ENCODE measurements at places on chromosomes 2 and 18.
A peak's percentile ranks its signal among the peaks of the same experiment; 100 is the strongest.

DNA sequence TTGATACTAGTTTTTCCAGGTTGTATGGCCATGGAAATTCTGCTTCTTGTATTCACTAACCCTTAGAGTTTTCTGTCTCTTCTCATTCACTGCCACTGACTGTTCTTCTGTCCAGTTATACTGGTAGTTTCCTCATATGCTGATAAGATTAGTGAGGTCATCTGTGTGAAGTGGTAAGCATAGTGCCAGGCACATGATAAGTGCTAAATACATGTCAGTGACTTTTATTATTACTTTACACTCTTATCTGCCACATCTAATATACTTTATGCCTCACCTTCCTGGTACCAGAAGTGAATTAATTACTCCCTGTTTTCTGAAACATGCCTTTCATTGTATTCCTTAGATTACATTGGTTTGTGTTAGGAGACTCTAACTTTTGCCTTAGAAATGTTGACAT is 91.3 kb downstream of the NBEAL1 start:
- DNase-seq, result no peak

GRCh38 chr2:234437642-234438304 is 59.1 kb downstream of the ARL4C start:
- no peak for DNase-seq

DNA sequence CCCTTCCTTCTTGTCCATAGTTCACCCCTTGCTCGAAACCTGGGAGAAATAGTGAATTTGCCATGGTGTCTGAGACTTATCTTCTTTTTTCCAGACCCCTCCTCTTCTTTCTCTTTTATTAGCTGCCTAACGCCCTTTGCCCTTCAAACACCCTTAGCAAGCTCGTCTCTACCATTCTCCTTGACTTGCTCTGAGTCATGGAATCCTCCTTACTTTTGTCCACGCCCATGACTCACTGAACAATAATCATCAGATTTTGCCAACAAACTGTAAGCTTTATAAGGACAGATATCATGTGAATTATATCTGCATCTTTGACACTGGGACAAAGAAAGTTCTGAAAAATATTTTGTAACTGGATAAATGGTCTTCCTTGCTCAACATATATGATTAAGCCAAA is 67.1 kb upstream of the CNTNAP5 start:
- DNase-seq, result no peak

GRCh38 chr2:103738606-103739005 is 976.8 kb downstream of the TMEM182 start:
- no peak for DNase-seq

- no peak for DNase-seq
Measured at GRCh38 chr2:9780368-9781130, 62.7 kb upstream of the TAF1B start.

- DNase-seq, result no peak
Measured at GRCh38 chr18:36539674-36540231, 242.2 kb downstream of the FHOD3 start.

GRCh38 chr2:23803965-23804542 is 122.9 kb downstream of the ATAD2B start:
- DNase-seq, result no peak

GRCh38 chr2:225002039-225002655 is 40.1 kb downstream of the DOCK10 start:
- DNase-seq, result no peak

GRCh38 chr2:84914334-84914733 is 8.9 kb downstream of the TMSB10 start:
- DNase-seq, result no peak

DNA sequence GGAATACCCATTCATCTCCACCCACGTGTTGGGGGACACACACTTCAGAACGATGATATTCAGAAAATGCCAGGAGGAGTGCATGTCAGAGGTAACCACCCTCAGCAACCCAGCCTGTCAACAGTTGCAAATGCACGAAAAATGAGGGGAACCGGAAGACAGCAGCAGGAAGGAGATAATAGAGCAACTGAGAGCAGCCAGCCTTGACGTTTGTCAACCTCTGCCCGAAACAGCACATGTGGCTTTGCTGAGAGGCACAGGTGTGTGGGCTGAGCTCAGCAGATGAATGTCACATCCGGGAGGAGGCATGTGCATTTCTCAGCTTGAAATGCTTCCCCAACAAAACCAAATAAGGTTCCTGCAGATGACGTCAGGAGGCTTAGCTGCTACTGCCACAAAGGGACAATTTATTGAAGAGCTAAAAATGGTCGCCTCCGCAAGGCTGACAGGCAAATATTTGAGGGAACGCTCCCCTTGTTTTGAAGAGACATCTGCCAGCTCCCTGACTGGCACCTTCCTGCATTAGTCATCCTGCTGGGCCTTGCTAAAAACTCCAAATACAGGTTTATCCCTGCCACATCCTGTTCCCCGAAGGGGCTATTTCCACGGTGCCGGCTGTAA is 419.0 kb downstream of the NBAS start:
- no peak for DNase-seq

- no peak for DNase-seq
Measured at GRCh38 chr2:108920-109809, 62.9 kb upstream of the FAM110C start.

GRCh38 chr2:230865307-230865765 is 594 bp downstream of the ITM2C start:
- no peak for DNase-seq

- DNase-seq, result no peak
Measured at GRCh38 chr18:3919396-3920061, 469.6 kb downstream of the TGIF1 start.

DNA sequence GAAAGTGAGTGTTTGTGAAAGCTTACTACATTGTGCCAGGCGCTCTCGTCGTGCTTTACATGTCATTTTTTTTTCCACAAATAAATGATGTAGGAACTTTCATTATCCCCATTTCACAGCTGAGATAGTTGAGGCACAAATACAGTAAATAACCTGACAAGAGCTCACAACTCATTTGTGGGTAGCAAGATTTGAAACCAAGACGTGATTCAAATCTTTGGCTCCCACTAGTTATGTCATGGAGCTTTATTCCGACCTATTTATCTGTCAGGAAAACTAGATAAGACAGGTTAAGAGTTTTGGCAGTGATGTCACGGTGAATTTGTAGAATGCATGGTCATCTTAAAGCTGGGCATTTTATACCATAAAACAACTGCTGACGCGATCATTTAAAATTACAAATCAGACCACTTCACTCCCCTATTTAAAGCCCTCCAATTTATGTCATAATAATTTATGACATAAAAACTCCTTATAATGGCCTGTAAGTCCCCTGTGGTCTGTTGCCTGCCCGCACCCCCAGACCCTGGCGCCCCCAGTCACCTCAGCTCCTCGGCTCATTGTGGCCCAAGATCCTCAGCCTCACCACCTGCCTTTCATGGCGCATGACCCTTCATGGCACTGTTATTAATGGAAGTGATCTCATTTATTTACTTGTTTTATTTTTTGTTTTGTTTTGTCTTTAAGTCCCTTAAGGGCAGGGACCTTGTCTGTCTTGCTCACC is 678 bp upstream of the ZNF24 start:
- no peak for DNase-seq

GRCh38 chr2:227308784-227309183 is 16.3 kb upstream of the MFF start:
- DNase-seq, result no peak

DNA sequence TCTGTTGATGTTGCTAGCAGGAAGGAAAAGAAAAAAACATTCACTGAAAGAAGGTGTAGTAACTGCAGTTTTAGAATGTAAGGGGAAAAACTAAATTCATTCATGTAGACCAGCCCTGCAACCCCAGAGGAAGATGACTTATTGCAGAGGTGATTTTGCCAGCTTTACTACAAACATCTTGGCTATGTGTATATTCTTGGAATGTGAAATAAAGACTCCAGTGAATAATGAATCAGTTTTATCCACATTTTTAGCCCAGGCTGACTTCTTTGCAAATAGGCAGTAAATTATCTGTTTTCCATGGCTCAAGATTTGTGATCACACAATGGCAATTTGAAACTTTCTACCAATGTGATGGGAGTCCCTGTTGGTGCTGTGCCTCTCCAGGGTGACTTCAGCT is 206.1 kb upstream of the SETBP1 start:
- no peak for DNase-seq

DNA sequence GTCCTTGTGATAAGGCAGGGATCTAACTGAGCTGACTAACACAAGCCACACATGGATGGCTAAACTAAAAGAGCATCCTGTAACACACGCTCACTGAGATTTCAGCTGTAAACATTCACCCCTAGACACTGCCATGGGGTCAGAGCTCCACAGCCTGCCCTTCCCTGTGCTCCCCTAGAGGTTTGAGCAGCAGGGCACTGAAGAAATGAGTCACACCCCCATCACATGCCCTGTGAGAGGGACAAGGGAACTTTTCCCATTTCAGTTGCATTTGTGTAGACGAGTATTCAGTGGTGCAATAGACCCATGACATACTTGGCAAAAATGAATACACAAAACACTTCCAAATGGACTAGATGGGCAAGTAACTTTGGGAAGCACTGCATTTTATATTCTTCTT is 402.4 kb upstream of the LRRTM1 start:
- no peak for DNase-seq

GRCh38 chr2:14903709-14904374 is 271.3 kb downstream of the LRATD1 start:
- DNase-seq, result no peak

- no peak for DNase-seq
Measured at GRCh38 chr18:47317824-47318508, 66.5 kb upstream of the SKOR2 start.

DNA sequence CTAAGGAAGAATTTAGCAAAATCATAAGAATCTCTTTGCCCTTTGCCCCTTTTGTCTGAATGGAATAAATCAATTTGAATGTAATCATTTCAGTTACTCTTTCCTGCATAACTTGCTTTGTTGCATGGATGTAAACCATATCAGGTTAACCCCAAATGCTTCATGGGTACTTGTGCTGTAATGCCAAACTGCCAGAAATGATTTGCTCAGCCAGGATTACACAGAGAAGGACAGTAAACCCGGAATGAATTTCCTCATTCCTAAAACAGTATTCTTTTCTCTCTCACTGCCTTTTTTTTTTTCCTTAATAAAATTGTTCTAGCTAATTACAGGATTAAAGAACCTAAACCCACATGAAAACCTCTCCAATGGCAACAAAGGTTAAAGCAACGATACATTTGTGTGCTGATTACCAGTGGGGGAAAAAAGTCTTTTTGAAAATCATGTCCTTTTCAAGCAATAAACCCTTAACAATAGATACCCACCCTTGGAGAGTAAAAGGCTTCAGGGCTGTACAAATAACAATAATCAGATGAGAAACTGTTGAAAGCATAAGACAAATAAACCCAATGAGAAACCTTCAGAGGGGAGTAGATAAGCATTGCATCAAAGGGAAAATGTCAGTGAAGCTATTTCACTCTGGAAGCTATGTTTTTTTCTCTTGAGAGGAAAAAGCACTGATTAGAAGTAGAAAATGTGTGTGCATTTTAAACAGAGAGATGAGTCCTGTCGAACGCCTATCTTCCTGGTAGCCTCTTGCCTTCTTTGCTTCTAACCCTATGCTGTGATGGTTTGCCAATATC is 275.3 kb downstream of the CDH2 start:
- no peak for DNase-seq

DNA sequence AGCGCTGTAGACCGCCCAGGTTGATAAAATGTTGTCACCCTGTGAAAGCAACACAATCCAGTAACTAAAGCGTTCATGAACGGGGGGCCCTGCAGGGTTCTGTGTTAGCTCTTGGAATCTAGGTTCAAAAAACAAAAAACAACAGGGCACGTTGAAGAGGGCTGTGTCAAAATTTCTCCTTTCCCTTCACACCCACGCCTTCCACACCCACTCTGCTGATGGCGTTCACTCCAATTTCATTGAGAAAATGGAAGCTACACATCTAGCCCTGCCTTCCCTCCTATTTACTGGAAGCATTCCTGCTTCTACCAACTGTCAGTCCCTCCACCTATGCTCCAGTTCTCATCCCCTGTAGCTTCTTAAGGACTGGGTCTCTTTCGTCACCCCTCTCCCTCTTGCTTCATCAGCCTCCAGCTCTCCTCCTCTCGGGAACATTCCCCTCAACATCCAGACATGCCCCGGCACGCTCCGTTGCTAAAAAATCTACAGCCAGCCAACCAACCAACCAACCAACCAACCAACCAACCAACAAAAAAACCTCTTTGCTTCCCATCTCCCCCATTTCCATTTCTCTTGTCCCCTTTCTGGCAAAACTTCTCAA is 98.4 kb upstream of the SP3 start:
- no peak for DNase-seq

DNA sequence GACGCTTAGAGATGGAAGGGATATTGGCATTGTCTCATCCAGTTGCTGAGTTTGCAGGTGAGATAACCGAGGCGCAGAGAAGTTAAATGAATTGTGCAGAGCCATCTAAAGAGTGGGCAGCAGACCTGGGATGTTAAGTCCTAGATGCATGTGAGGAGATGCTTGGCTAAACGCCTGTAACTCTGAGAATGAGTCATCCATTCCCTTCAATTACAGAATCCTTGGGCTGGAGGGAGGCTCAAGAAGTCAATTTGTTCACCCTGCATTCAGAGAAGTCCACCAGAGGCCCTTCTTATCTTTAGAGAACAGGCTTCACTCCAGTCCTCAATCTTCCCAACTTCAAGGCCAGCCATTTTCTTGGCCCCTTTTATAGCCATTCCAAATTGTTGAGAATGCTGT is 1.6 kb downstream of the EHD3 start:
- no peak for DNase-seq

DNA sequence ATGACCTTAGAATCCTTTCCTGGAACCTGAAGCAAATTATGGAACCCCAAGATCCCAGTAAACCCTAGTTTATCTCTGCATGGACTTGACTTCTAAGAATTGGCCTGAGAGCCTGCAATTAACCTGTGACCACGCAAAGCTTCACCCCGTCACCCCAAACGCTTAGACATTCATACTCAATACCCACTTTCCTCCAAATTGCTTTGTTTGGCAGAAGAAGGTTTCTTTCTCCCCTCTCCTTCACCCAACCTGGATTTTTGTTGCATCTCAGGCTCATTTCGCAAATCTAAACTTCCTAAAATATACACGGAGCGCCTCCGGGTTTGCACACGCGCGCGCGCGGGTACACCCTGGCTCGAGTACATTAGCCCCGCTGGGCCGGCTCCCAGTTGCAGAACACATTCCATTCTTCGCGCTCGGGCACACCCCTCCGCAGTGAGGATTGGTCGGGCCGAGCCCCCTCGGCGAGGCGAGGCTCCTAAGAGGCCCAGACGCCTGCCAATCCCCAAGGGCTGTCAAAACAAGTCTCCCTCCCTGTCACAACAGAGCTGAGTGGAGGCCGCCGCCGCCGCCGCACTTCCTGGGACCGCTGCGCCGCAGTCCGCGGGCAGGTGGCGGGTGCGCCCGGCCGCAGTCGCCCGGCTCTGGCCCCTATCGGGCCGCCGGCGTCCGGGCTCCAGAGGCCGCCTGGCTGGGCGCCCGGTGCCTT is at the start of gene PLCL1:
TSS of gene PLCL1 (plus strand) at position 545 of the 709 bp plus-strand sequence.
- peak; percentile 96 for DNase-seq

GRCh38 chr18:58495634-58496033 is 133.3 kb downstream of the ALPK2 start:
- no peak for DNase-seq

DNA sequence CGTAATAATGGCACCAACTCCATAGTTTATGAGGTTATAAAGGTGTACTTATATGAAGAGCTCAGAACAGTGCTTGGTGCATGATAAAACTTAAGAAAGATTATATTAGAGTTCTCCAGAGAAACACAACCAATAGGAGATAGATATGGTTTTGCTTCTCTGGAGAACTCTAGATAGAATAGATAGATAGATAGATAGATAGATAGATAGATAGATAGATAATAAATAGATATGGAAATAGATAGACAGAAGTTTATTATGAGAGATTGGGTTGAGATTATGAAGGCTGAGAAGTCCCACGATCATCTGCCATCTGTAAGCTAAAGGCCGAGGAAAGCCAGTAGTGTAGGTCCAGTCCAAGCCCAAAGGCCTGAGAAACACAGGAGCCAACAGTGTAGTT is 2.9 kb upstream of the MBOAT2 start:
- no peak for DNase-seq

All from chondrocyte (in vitro differentiated cells).